Hepatocyte (in vitro differentiated cells): ENCODE measurements at places on chromosomes 2 and 18. TPM values are rescaled to one million over a fixed set of nuclear protein-coding genes. Genes with fewer than 3 reads are reported as not detected.

GRCh38 chr2:10119601-10120157 lies 2.9 kb upstream of the RRM2 start:
- H3K4me3 ChIP-seq, result peak overlapping the region; percentile 41
- DNase-seq, result no peak
- H3K36me3 ChIP-seq, result no peaks in the 10 kb centered on the region
- H3K27me3 ChIP-seq, result no peaks in the 10 kb centered on the region
- peak overlapping the region; percentile 69 for H3K27ac ChIP-seq
- peaks cover 8% of the 10 kb centered on the region for H3K4me1 ChIP-seq

DNA sequence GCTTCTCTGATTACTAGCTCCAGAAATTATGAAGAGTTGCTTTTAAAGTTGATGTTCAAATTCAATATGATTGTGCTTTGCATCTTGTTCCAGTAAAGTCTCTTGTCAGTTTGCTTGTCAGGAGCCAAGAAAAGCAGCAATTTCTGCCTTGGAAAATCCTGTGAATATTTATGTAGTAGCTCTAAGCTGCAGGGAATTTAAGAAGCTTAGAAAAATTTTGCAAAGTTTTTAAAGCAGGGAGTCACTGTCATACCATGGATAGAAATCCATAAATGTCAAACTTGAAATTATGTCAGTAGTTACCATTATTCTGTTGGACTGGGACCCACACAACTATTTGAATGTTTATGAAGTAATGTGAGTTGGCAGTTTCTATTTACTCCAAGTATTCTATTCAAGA lies 169.3 kb downstream of the TMEM200C start:
- H3K36me3 ChIP-seq, result no peaks in the 10 kb centered on the region
- H3K27ac ChIP-seq, result no peak overlapping the region
- no peak for DNase-seq
- H3K4me3 ChIP-seq, result no peak overlapping the region
- peaks cover 3% of the 10 kb centered on the region for H3K27me3 ChIP-seq

DNA sequence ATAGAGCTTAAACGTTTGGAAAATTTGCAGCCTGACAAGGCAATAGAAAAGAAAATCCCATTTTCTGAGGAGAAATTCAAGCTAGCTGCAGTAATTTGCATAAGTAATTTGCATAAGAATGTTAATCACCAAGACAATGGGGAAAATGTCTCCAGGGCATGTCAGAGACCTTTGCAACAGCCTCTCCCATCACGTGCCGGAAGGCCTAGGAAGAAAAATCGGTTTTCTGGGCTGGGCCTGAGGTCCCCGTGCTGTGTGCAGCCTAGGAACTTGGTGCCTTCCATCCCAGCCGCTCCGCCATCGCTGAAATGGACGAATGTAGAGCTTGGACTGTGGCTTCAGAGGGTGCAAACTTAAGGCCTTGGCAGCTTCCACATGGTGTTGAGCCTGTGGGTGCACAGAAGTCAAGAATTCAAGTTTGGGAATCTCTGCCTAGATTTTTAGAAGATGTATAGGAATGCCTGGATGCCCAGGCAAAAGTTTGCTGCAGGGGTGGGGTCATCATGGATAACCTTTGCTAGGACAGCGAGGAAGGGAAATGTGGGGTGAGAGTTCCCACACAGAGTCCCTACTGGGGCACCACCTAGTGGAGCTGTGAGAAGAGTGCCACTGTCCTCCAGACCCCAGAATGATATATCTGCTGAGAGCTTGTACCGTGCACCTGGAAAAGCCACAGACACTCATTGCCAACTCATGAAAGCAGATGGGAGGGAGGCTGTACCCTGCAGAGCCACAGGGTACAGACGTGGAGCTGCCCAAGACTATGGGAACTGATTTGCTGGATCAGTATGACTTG lies 164.6 kb downstream of the GULP1 start:
- no peaks in the 10 kb centered on the region for H3K36me3 ChIP-seq
- no peaks in the 10 kb centered on the region for H3K27me3 ChIP-seq
- DNase-seq, result no peak
- H3K4me3 ChIP-seq, result no peak overlapping the region
- no peaks in the 10 kb centered on the region for H3K4me1 ChIP-seq

GRCh38 chr2:66580166-66581049 lies 145.5 kb downstream of the MEIS1 start:
- H3K27me3 ChIP-seq, result peaks cover 76% of the 10 kb centered on the region
- H3K27ac ChIP-seq, result peak overlapping the region; percentile 89
- H3K4me1 ChIP-seq, result peaks cover 27% of the 10 kb centered on the region
- no peaks in the 10 kb centered on the region for H3K36me3 ChIP-seq
- no peak overlapping the region for H3K4me3 ChIP-seq

DNA sequence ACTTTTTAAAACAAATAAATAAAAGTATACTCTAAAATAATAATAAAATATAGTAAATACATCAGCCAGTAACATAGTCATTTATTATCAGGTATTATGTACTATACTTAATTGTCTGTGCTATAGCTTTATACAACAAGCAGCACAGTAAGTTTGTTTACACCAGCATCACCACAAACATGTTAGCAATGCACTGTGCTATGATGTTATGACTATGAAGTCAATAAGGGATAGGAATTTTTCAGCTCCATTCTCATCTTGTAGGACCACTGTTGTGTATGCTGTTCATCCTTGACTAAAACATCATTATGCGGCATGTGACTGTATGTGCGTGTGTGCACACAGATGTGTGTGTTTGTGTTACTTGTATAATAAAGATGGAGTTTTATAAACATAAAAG lies 137.5 kb downstream of the LYPD6B start:
- H3K4me1 ChIP-seq, result peaks cover 6% of the 10 kb centered on the region
- DNase-seq, result no peak
- no peaks in the 10 kb centered on the region for H3K27me3 ChIP-seq
- no peak overlapping the region for H3K4me3 ChIP-seq
- H3K36me3 ChIP-seq, result no peaks in the 10 kb centered on the region

DNA sequence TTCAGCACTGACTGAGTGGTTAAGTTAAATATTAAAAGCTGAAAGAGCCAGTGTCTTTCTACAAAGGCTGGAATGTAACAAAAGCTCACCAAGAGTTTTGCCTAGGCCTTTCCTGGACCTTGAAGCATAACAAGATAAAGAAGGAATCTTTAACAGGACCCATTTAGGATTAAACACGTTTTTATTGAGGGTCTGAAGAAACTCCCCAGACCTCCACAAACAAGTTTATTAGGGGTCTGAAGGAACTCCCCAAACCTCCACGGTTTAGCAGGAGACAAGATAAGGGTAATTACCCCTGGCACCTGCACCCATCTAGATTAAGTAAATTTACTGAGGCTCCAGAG lies 104.0 kb downstream of the ACAA2 start:
- no peaks in the 10 kb centered on the region for H3K36me3 ChIP-seq
- H3K4me3 ChIP-seq, result no peak overlapping the region
- H3K27me3 ChIP-seq, result no peaks in the 10 kb centered on the region
- DNase-seq, result no peak
- H3K27ac ChIP-seq, result peak overlapping the region; percentile 31
- H3K4me1 ChIP-seq, result peaks cover 9% of the 10 kb centered on the region

- no peaks in the 10 kb centered on the region for H3K36me3 ChIP-seq
- H3K27me3 ChIP-seq, result no peaks in the 10 kb centered on the region
- H3K4me1 ChIP-seq, result peaks cover 19% of the 10 kb centered on the region
- DNase-seq, result peak; percentile 61
- H3K27ac ChIP-seq, result peak overlapping the region; percentile 59
- no peak overlapping the region for H3K4me3 ChIP-seq
Observed at GRCh38 chr2:150133623-150134022, 353.8 kb downstream of the RND3 start.

- H3K27ac ChIP-seq, result no peak overlapping the region
- DNase-seq, result no peak
- no peaks in the 10 kb centered on the region for H3K36me3 ChIP-seq
Observed at GRCh38 chr2:150256736-150257135, 230.7 kb downstream of the RND3 start.

DNA sequence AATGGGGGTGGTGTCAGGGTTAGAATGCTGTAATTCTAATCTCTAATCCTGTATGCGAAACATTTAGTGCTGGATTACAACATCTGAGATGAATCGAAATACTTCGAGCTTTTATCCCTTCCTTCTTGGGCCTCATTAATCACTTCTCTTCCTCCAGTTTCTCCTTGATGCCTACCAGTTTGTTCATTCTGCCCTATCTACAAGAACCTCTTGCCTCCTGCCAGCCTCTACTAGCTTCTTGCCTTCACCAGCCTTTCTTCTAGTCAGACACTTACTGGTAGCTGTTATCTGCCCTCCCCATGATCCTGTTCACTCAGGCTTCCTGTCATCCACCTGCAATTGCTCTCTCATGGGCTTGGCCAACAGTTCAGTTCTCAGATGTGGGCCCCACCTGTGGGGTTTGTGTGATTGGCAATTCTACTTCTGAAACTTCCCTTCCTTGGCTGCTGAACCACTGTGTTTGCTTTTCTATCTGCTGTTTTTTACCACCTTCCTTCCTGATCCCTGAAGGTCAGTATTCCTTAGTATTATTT lies 15.4 kb upstream of the FARP2 start:
- no peak for DNase-seq
- H3K27ac ChIP-seq, result no peak overlapping the region
- no peaks in the 10 kb centered on the region for H3K4me1 ChIP-seq

DNA sequence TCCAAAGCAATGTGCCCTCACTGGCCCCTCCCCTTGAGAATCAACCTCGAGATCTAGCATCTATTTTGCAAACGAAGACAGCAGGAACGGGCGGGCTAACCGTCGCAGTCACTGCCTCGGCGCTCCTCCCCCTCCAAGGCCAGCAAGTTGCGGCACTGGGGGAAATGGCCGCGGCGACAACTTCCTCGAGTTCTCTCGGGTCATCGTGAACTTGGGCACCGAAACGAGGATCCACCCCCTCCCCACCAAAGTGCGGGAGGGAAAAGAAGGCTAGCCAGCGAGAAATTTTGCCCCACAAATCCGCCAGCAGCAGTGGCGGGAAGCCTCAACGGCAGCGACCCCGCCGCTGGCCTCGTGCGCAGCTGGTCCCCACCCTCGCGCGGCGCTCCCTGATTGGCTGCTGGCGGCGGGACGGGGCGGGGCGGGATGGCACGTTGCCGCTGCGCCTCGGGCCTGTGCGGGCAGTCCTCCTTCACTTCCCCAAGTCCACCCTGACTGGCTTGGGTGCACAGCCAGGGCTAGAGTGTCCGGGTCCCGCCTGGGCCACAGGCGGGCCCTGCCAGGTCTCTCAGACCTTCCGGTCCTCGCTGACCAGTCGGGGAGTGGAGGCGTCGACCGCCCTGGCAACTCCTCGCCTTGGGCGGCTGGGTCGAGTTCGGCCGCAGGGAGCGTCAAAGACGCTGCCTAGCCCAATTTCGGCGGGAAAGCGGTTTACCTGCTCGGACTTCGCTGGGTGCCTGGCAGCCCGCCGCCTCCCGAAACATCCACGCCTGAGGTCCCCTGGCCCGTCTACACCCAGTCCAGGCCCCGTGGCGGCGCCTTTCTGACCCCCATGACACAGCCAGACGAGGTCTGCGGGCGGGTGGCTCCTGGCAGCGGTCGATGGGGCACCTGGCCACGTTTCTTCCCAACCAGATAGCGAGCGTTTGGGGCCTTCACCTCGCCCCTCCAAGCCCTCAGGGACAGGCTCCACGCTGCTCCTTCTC lies at the start of gene BOLL:
BOLL (minus strand) TSS at position 364 of the 986 bp plus-strand sequence. CDS start 3,469 bp downstream, outside the sequence.
- no peak for DNase-seq
- peak within 1 kb of the TSS; percentile 36 for H3K4me3 ChIP-seq
- no peak within 1 kb of the TSS for H3K27ac ChIP-seq
- H3K27me3 ChIP-seq, result peaks cover 20% of the 10 kb centered on the region

DNA sequence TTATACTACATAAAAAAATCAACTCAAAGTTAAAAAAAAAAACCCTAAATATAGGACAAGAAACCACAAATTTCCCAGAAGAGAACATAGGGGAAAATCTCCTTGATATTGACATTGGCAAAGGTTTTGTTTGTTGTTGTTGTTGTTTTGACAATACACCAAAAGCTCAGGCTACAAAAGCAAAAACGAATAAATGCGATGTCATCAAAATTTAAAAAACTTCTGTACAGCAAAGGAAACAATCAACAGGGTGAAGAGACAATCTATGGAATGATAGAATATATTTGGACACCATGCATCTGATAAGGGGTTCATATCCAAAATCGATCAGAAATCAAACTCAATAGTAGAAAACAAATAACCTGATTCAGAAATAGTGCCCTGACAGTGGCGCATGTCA lies 65.0 kb upstream of the L3MBTL4 start:
- no peaks in the 10 kb centered on the region for H3K27me3 ChIP-seq
- H3K4me3 ChIP-seq, result no peak overlapping the region
- no peaks in the 10 kb centered on the region for H3K36me3 ChIP-seq
- DNase-seq, result no peak
- no peak overlapping the region for H3K27ac ChIP-seq

DNA sequence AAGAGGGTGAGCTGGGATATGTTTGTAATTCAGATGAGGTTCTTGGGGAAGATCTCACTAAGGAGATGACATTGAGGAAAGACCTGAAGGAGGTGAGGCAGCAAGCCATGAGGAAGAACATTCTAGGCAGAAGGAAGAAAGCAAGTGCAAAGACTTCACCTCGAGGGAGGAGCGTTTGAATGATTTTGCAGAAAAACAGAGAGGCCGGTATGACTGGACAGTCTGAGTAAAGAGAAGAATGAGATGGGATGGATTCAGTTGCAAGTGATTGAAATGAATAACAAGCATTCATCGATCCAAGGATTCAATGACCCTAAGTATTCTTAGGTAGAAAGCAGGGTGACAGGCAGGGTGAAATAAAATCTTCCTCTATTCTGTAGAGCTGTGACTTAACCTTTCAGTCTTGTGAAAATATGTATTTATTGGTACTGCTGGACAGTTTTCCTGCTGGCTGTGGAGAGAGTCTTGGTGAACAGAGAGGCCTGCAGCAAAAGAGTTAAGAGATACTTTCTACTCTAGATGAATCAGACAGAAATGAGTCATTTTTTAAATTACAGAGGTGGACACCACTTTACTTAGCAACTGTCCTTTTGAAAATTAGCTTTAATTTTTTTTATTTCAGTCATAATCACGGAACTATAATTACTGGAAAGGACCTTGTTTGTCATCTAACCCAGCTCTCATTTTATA lies 278.4 kb downstream of the LRRTM1 start:
- H3K36me3 ChIP-seq, result no peaks in the 10 kb centered on the region
- no peak overlapping the region for H3K27ac ChIP-seq
- no peak for DNase-seq
- no peaks in the 10 kb centered on the region for H3K4me1 ChIP-seq
- H3K4me3 ChIP-seq, result no peak overlapping the region

- no peak for DNase-seq
- no peaks in the 10 kb centered on the region for H3K4me1 ChIP-seq
- no peak overlapping the region for H3K27ac ChIP-seq
- no peaks in the 10 kb centered on the region for H3K36me3 ChIP-seq
- no peak overlapping the region for H3K4me3 ChIP-seq
- H3K27me3 ChIP-seq, result no peaks in the 10 kb centered on the region
Observed at GRCh38 chr2:273333-273732, 8.6 kb downstream of the ACP1 start.

DNA sequence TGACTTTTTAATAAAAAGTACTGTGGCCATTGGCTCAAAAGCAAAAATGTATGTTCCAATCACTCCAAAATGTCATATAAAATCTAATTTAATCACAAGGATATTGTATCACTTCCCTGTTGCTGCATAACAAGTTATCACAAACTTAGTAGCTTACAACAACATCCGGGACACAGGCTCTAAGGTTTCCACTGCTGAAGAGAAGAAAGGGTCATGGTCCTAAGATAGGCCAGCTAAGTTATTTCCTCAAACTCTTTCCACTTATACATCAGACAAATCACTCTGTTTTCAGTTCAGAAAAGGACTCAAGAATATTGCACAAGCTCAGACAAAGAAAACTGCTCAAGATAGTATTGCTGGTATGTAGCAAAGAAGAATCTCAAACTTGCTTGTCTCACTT lies 78.5 kb upstream of the SULT1C3 start:
- H3K27ac ChIP-seq, result no peak overlapping the region
- no peaks in the 10 kb centered on the region for H3K36me3 ChIP-seq
- no peaks in the 10 kb centered on the region for H3K27me3 ChIP-seq
- no peak for DNase-seq
- H3K4me1 ChIP-seq, result no peaks in the 10 kb centered on the region

The ATG4B gene
- 61.0 and 61.3 TPM in 2 replicates for total RNA-seq

The NFE2L2 gene
- 88.3 and 112 TPM in 2 replicates for total RNA-seq
